ENCODE measurements at places on chromosomes 7 and 10.

DNA sequence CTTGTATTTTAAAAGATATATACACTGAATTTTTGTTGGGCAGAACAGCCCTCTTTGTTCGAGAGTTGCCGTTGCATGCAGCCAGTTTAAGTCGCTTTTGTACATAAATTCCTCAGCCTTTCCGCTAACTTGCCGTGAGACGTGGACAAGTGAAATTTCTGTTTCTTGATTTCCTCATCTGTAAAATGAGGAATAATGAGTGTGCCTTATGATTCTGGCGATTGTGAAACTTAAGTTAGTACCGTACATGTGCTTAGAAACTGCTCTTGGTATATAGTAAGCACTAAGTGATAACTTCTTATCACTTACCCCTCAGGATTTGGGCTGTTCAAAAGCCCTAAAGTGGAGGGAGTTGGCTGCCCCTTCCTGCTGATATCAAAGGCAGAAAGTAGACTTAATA, 1.4 kb downstream of the CCNJ start:
- DNase-seq: no peak

DNA sequence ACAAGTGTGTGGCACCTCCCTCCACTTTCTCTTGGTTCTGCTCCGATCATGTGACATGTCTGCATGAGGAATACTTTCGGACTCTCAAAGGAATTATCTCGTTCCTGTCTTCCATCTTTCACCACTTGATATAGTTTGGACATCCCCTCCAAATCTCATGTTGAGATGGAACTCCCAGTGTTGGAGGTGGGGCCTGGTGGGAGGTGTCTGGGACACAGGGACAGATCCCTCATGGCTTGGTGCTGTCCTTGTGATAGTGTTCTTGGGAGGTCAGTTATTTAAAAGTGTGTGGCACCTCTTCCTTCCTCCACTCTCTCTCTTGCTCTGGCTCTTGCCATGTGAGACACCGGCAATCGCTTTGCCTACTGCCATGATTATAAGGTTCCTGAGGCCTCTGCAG, 166.4 kb downstream of the GFRA1 start:
- DNase-seq: no peak

DNA sequence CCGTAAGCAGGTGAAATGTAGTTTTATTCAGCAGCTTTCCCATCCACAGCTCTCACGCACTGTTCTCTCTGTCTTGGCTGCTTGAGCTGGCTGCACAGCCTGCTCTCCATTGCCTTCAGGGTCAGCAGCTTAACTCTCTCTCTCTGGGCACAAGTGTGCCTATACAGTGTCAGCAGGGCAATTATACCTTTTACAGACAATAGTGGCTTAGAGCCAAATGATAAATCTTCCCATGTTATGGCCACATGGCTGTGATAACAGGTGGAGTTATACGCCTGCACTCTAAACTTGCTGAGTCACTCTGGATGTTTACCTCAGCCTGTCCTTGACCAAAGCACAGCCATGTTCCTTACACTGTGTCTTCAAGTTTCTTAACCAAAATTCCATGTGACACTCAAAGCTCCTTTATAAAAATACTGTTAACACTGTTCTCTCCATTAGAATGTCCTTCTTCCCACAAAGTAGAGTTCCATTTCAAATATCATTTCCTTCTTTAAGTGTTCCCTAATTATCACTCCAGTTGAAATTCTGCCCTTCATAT, 6.1 kb downstream of the RNF133 start:
- no peak for DNase-seq

GRCh38 chr7:123682690-123683089, 27.0 kb downstream of the LMOD2 start:
- DNase-seq: no peak

GRCh38 chr7:94655848-94656657, at the start of gene SGCE:
SGCE (minus strand) TSS chr7:94656133; CDS start chr7:94656098, 35 bp downstream.
- no peak for DNase-seq

GRCh38 chr10:87598700-87599099, 61.0 kb upstream of the PAPSS2 start:
- no peak for DNase-seq

- DNase-seq: peak; percentile 52
These were observed 9.5 kb downstream of the FAM241B start for GRCh38 chr10:69639291-69640195.

GRCh38 chr10:4684434-4684833, 141.6 kb upstream of the AKR1E2 start:
- DNase-seq: no peak

DNA sequence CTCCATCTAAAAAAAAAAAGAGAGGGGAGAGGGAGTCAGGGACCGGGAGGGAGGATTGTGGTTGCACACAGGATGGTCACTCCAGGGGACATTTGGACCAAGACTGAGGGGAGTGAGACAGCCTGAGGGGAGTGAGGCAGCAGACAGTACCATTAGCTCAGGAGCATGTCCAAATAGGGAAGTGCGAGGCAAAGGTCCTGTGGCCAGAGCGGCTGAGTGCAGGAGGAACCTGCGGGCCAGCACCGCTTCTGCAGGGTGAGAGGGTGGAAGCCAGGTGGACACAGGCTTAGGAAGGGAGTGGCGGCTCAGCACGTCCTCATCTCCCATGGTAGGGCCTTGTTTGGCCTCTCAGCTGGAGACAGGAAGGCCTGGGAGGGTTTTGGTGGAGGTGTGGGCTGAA, 48.9 kb upstream of the PFKFB3 start:
- DNase-seq: no peak

DNA sequence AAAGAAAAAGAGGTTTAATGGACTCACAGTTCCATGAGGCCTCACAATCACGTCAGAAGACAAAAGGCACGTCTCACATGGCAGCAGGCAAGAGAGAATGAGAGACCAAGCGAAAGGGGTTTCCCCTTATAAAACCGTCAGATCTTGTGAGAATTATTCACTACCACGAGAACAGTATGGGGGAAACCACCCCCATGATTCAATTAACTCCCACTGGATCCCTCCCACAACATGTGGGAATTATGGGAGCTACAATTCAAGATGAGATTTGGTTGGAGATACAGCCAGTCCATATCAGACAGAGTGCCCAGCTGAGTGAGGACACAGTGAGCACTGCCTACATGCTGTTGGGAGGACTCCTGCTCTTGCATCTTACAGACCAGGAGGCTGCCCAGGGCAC, 148.4 kb downstream of the TEX36 start:
- DNase-seq: no peak
